Fibroblast of skin of left quadriceps (primary cell): ENCODE measurements at places on chromosomes 16 and 17.

DNA sequence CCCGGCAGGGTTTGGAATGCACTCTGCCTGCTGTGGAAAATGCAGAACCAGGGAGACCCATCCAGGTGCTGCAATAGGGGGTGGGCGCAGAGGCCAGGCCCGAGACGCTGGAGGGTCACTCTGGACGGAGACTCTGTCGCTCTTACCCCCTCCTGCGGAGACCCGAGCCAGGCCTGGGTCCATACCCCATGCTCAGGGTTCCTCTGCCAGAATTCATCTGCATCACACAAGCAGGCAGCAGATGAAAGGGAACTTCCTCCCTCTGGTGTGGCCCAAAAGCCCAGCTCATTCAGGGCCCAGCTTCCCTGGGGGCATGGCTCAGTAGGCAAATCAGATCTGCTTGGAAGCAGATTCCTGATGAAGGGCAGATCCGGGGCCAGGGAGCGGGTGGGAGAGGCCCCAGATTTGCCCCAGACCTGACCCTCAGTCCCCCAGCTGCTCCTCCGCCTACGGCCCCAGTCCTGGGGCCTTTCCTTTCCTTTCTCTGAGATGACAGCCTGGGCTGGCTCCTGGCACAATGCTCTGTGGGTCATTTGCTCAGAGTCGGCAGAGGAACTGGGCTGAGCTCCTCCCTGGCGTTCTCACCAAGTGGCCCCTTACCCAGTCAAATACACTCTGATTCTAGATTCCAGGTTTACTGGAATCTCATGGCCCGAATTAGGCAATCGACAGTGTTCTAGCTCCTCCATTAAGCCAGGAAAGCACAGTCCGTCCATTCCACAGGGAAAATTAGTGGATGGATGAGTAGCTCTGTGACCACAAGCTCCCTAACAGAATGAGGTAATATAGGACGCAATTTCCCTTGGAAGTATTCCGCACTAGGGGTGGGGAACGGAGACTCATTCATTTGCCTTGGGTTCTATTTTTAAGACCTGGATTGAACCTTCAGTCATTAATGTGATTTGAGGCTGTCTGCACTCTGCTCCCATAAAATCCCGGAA lies 19.1 kb upstream of the RASD1 start:
- DNase-seq, result peak; percentile 74

GRCh38 chr16:10675216-10675615 lies 19.5 kb downstream of the TEKT5 start:
- no peak for DNase-seq

DNA sequence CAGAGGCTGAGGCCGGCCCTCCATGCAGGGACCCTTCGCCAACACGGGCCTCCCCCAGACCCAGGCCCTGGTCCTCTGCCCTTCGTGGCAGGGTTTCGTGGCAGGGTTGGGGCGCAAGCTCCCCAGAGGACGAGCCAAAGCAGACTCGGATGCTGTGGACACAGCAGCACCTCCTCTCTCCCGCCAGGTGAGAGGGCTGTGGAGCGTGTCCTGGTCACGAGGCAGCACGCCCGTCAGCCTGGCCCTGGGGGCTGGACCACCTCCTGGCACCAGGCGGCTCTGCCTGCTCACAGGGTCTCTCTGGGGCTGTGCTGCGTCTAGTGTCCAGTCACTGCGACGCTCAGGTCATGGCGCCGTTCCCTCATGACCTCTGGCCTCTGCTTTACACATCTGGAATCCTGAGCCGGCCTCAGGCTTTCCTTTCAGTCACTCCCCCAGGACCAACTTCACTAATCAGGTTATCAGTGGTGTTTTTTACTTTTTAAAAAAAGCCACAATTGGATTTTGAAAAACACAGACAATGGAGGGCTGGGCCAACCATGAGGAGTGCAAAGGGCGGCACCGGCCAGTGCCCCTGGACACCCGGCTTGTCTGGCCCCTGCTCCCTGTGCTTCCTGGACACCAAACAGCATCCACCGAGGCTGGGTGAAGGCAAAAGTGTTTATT lies 5.4 kb downstream of the NDUFAF8 start:
- no peak for DNase-seq

GRCh38 chr16:55900616-55901393 lies 25.6 kb upstream of the CES5A start:
- DNase-seq, result no peak

DNA sequence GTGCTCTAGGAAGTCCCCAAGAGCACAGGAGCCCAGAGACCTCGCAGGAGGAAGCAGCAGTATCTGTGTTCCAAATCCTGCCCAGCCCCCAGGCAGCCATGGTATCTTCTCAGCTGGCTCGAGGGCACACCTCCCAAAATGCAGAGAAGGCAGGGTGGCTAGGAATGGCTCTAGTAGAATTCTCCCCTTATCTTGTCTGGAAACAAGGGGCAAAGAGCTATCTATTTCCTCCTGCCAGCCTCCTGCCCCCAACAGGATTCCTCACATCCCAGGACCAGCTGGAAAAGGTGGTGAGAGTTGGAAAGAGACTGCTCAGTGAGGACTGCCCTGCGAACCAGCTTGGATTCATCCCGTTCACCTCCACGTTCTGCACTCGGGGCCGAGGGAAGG lies 8.6 kb upstream of the TSPOAP1 start:
- no peak for DNase-seq

DNA sequence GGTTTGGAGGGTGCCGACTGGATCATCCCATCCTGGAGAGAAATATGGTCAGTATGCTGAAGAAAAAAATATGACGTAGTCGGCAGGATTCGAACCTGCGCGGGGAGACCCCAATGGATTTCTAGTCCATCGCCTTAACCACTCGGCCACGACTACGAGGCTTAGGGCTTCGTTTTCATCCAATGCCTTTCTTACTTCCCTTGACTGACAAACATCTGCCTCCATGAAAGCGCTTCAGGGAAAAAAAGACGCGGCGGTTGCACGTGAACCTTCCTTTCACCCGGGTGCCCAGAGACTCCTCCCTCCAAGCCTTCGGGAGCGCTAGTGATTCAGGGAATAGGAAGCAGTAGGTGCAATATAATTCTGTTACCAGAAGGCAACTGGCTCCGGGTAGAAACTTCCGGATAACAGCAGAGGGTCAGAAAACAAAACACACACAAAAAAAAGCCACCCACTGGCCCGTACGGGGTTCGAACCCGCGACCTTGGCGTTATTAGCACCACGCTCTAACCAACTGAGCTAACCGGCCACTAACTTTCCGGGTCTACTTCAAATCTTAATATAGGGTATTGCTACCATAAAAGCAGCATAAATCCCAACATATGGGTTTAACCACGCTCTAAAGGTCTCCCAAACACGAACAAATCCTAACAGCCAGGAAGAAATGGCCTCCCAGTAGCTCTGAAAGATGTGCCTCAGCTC lies 16.3 kb upstream of the AURKB start:
- peak; percentile 87 for DNase-seq

- no peak for DNase-seq
Measured at GRCh38 chr16:30548416-30549253, 9.5 kb downstream of the ZNF764 start.

- no peak for DNase-seq
Measured at GRCh38 chr17:13385481-13385911, 216.2 kb downstream of the HS3ST3A1 start.

DNA sequence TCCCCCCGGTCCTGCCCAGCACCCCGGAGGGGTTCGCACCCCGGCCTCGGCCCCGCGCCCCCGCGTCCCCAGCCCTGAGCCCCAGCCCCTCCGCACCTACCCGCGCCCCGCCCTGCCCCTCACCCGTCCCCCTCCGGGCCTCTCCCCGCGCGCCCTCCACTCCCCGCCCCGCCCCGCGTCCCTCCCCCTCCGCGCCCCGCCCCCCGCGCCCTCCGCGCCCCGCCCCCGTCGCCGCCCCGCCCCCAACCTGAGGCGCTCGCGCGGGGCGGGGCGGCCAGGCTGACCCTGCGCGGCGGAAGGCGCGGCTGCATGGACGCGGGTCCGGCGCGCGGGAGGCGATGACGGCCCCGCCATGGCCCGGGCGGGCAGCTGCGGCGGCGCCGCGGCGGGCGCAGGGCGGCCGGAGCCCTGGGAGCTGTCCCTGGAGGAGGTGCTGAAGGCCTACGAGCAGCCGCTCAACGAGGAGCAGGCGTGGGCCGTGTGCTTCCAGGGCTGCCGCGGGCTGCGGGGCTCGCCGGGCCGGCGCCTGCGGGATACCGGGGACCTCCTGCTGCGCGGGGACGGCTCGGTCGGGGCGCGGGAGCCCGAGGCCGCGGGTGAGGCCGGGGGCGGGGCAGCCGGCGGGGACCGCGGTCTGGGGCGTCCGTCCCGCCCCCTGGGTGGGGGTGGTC lies at the start of gene SPIRE2:
Gene SPIRE2, plus strand, starts transcription at position 277 of the 671 bp plus-strand sequence. Its CDS starts 76 bp downstream, at position 353.
- DNase-seq, result peak; percentile 34

GRCh38 chr17:34357398-34357797 lies 1.1 kb downstream of the CCL13 start:
- no peak for DNase-seq

DNA sequence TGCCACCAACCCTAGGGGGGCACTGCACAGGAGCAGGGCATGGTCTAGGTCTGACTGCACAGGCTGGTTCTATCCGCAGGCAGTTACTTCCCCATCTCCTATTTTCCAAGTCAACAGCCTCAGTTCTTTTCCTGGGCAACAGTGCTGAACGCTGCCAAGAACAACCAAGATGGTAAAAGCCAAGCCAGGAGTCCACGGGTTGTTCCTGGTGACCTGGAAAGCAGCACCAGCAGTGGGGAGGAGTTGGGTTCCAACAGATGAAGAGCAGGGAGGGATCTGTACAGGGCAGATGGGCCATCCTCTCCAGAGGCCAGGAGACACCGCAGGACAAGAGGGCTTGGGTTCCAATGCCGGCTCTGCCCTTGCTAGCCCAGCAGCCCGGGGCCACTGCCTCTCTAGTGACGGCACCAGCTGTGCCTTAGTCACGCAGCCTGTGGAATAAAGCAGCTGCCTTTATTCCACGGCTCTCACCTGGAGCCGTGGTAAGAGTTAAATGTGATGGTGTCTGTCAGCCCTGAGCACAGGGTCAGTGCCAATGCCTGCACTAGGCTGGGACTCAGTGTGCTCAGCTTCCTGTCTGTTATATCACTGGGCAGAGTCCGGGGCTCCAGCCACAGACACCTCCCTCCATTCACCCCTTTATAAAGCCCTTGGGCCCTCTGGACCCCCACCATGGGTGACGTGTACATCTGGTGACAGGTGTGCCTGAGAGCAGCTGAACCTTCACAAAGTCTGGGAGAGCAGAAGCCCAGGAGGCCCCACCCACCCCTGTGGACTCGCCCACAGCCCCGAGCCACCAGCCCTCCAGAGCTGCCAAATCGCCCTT lies 44.9 kb downstream of the MARF1 start:
- DNase-seq, result no peak

- peak; percentile 88 for DNase-seq
Measured at GRCh38 chr16:20741554-20742285, at the start of gene THUMPD1. Gene THUMPD1, minus strand, starts transcription at chr16:20741818. Its CDS starts 79 bp downstream, at chr16:20741739.

GRCh38 chr17:47229535-47230443 lies 20.6 kb downstream of the MYL4 start:
- DNase-seq, result peak; percentile 86

DNA sequence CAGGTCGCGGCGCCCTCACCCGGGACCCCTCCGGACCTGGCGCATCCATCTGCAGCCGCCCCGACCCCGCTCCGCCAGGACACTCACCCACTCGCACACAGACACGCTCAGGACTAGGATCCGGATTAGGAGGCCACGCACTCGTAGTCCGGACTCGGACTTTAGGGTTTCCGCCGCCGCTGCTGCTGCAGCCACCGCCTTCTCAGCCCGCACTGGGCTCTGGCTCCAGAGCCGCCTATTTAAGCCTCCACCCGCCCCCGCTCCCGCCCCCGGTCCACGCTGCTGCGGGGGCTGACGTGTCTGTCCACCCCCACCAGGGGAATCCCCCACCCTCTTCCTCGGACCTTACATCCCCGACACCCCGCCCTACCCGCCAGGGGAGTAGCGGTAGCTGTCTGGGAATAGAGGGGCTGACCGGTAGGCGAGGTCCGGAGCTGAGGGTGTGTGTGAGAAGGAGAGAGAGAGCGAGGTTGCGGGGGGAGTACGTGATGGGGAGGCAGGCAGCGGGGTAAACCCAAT lies at the start of gene RRAD:
Gene RRAD, minus strand, starts transcription at position 214 of the 519 bp plus-strand sequence. CDS start 356 bp downstream, outside the sequence.
- DNase-seq, result no peak
